ENCODE measurements at places on chromosomes 11 and 22. TPM values are rescaled to one million over a fixed set of nuclear protein-coding genes. Genes with fewer than 3 reads are reported as not detected.

KIRREL3 gene
- total RNA-seq: not detected

- peaks cover 18% of the 10 kb centered on the region for H3K4me1 ChIP-seq
- no peak for DNase-seq
- no peaks in the 10 kb centered on the region for H3K36me3 ChIP-seq
- no peaks in the 10 kb centered on the region for H3K27me3 ChIP-seq
- no peak overlapping the region for H3K27ac ChIP-seq
- H3K4me3 ChIP-seq: no peak overlapping the region
Observed at GRCh38 chr11:86589856-86590589, 82.4 kb downstream of the ME3 start.

- no peak overlapping the region for H3K4me3 ChIP-seq
- H3K36me3 ChIP-seq: no peaks in the 10 kb centered on the region
- H3K27me3 ChIP-seq: no peaks in the 10 kb centered on the region
- no peak overlapping the region for H3K27ac ChIP-seq
- peaks cover 9% of the 10 kb centered on the region for H3K4me1 ChIP-seq
Observed at GRCh38 chr22:46598737-46599424, 21.3 kb upstream of the GRAMD4 start.

DNA sequence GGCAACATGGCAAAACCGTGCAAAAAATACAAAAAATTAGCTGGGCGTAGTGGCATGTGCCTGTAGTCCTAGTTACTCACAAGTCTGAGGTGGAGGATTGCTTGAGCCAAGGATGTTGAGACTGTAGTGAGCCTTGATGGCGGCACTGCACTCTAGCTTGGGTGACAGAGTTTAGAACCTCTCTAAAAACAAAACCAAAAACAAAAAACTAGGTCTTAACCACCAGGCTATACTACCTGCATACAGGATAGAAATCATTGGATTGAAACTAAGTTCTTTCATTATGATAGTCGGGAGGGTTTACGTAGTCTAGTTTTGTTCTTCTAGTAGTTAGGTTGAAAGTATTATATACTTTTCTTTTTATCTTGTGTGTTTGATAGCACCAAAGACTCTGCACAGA is 5.8 kb downstream of the RNF214 start:
- H3K36me3 ChIP-seq: peaks cover 12% of the 10 kb centered on the region
- peaks cover 13% of the 10 kb centered on the region for H3K4me1 ChIP-seq
- DNase-seq: no peak
- no peak overlapping the region for H3K4me3 ChIP-seq
- no peaks in the 10 kb centered on the region for H3K27me3 ChIP-seq

VSTM5 gene
- not detected for total RNA-seq

CCDC188 gene
- total RNA-seq: 0.76 TPM

- no peaks in the 10 kb centered on the region for H3K36me3 ChIP-seq
- DNase-seq: no peak
- no peaks in the 10 kb centered on the region for H3K4me1 ChIP-seq
- H3K27me3 ChIP-seq: peaks cover 6% of the 10 kb centered on the region
Observed at GRCh38 chr11:60208146-60208895, 25.4 kb upstream of the MS4A6A start.

C11orf16 gene
- total RNA-seq: not detected

KRTAP5-8 gene
- total RNA-seq: not detected

GRCh38 chr22:17281026-17281425 is 61.8 kb upstream of the ADA2 start:
- H3K4me1 ChIP-seq: peaks cover 13% of the 10 kb centered on the region
- peak overlapping the region; percentile 67 for H3K27ac ChIP-seq
- H3K36me3 ChIP-seq: no peaks in the 10 kb centered on the region
- peaks cover 5% of the 10 kb centered on the region for H3K27me3 ChIP-seq
- no peak overlapping the region for H3K4me3 ChIP-seq

- H3K27me3 ChIP-seq: peaks cover 13% of the 10 kb centered on the region
- H3K4me1 ChIP-seq: peaks cover 9% of the 10 kb centered on the region
- no peaks in the 10 kb centered on the region for H3K36me3 ChIP-seq
- no peak for DNase-seq
Observed at GRCh38 chr11:69425895-69426544, 55.4 kb upstream of the LINC01488 start.

DNA sequence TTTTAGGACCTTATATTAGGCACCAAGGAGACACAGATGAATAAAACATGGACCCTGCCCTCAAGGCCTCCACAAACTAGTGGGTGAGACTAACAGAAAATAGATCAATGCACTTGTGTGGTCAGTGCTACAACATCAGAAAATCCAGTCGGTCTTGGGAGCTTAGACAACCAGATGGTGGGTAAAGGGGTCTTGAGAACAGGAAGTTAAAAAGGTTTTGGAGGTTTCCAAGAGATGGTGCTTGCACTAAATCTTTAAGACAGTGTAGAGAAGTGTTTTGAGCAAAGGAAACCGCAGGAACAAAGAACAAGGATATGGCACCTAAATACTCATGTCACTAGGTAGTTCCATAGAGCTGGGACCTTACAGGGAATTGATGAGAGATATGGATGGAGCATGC is 56.2 kb downstream of the GALNT18 start:
- no peak for DNase-seq
- no peak overlapping the region for H3K27ac ChIP-seq
- peaks cover 4% of the 10 kb centered on the region for H3K27me3 ChIP-seq
- no peaks in the 10 kb centered on the region for H3K36me3 ChIP-seq
- H3K4me1 ChIP-seq: peaks cover 19% of the 10 kb centered on the region

GRCh38 chr11:36014898-36015665 is 71.2 kb downstream of the LDLRAD3 start:
- no peak for DNase-seq
- H3K4me3 ChIP-seq: no peak overlapping the region
- H3K4me1 ChIP-seq: no peaks in the 10 kb centered on the region
- no peaks in the 10 kb centered on the region for H3K36me3 ChIP-seq
- no peaks in the 10 kb centered on the region for H3K27me3 ChIP-seq

OR8G5 gene
- total RNA-seq: not detected

DNA sequence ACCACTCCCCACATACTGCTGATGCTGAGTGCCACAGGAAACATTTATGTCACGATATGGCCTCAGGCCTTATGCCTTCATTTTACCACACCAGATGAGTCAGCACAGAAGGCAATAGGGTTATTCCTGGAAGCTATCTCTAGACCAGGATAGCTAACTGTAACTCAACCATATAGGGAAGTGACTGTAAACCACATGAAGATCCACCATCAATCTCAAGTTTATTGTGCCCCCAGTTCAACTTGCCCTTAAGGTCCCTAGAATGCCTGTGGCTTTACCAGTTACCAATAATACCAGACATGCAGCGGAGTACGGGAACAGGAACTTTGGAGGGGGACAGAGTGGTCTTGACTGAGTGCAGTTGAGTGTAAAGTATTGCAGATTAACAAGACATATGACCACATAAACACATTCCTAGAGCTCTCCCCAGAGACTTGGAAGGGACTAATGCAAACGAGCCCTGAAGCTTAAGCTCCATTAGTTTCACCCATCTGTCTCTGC is 180.9 kb downstream of the KIF18A start:
- DNase-seq: no peak
- no peaks in the 10 kb centered on the region for H3K4me1 ChIP-seq
- H3K27me3 ChIP-seq: no peaks in the 10 kb centered on the region
- H3K36me3 ChIP-seq: no peaks in the 10 kb centered on the region
- H3K4me3 ChIP-seq: no peak overlapping the region

- H3K36me3 ChIP-seq: no peaks in the 10 kb centered on the region
- H3K4me1 ChIP-seq: no peaks in the 10 kb centered on the region
- no peak overlapping the region for H3K27ac ChIP-seq
Observed at GRCh38 chr11:92651159-92651558, 318.3 kb upstream of the MTNR1B start.

DNA sequence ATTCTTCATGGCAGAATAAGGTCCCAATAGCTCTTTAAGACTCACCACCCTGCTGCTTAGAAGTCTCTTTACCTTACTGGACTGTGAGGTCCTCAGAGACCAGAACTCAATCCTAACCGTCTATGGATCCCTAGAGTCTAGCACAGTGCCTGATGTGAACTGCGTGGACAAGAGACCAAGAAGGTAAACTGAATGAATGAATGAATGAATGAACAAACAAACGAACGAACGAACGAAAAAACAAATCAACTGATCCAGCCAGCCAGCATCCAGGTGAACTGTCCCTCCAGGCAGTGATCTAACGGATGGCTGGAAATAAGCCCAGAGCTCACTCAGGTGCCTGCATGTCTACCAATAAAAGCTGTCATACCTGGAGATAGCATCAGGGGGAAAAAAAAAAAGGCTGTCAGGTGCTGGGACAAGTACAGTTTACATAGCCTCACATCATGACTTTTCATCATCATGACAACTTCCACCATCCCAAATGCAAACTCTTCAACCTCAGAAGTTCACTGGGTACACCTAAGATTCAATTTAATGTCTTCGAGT is 59.8 kb downstream of the PACSIN2 start:
- no peak overlapping the region for H3K27ac ChIP-seq
- H3K4me1 ChIP-seq: peaks cover 21% of the 10 kb centered on the region
- no peak overlapping the region for H3K4me3 ChIP-seq
- peaks cover 3% of the 10 kb centered on the region for H3K36me3 ChIP-seq

GGTLC3 gene
- not detected for total RNA-seq

APOA5 gene
- not detected for total RNA-seq

DNA sequence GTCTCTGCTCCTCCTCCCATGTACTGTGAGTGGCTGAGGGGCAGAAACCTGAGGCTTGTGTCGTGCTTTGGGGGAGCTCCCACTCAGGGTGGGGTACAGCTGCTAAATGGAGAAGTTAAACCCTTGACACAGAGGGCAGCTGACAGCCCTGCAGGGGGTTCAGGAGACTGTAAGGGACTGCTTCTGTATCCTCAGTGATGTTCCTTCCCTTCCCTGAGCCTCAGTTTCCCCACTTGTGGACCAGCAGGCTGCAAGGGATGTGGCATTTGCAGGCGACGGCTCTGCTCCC is 15.6 kb downstream of the SYNGR1 start:
- H3K27ac ChIP-seq: no peak overlapping the region
- H3K27me3 ChIP-seq: peaks cover 6% of the 10 kb centered on the region
- DNase-seq: no peak
- no peaks in the 10 kb centered on the region for H3K36me3 ChIP-seq

OR52A5 gene
- total RNA-seq: not detected

SHANK2 gene
- total RNA-seq: not detected

DNA sequence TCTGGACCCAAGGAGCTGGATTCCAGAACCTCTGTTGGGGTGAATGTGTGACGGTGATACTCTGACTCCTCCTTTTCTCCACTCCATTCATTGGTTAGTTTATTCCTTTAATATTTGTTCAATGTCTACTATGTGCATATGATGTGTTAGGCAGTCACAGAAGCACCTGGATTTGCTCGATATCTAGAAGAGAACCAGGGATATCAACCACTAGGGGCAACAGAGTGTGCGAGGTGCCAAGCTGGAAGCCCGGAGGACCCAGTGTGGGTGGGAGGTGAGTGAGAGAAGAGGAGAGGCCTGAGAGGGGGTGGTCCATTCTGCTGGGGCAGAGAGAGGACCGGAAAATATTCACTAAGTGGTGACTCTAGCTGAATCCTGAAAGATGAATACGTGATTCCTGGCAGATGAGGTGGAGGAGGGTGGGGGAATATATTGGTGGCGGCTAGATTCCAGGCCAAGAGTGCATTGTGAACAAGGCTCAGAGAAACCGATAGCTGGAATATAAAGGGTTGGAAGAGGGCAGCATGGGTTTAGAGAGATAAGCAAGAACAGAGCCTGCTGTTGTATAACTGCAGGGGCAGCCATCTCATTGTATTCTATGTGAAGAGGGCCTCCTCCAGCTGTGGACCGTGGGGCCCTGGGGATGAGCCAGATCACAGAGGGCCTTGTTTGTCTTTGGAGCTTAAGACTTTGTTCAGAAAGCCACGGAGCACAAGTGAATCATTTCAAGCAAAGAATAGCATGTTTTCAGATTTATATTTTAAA is 6.9 kb upstream of the TIMP3 start:
- H3K4me1 ChIP-seq: no peaks in the 10 kb centered on the region
- H3K4me3 ChIP-seq: no peak overlapping the region
- H3K36me3 ChIP-seq: no peaks in the 10 kb centered on the region
- H3K27me3 ChIP-seq: peaks cover 11% of the 10 kb centered on the region

DNA sequence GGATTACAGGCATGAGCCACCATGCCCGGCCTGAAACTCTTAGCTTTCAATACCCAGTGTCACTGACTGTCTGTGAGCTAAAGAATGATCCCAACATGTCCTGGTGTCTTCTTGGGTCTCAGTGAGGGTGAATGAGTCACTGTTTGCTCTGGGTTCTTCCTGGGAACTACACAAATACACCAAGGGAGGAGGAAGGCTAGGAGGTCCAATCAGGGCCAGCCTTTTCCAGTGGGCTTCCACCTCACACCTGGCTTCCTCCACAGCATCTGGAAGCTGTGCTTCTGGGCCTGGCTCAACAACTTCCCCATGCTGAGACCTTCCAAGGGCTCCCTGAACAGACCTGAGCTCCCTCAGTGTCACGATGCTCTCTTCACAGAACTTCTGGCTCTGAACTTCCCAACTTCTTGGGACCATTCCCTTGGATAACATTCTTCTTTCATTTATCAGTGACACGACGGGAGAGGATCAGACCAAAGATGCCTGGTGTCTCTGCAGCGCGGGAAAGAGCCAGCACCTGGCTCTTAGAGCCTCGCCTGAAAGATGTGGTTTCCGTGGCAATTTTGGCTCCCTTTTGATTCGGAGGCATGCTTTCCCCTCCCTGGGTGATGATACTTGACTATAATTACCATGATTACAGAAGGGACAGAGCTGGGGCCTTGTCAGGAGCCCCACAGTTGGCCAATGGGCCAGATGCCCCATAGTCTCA is 22.3 kb upstream of the CHRM4 start:
- no peaks in the 10 kb centered on the region for H3K4me1 ChIP-seq
- no peaks in the 10 kb centered on the region for H3K27me3 ChIP-seq
- no peak for DNase-seq
- no peak overlapping the region for H3K4me3 ChIP-seq
- H3K27ac ChIP-seq: no peak overlapping the region

All from activated CD4-positive, alpha-beta memory T cell treated with anti-CD3 and anti-CD28 coated beads, Interleukin-2, amount 10 ng/mL, durations not matched to agents 7 days and 5 days (primary cell).